Endodermal cell (in vitro differentiated cells): ENCODE measurements at places on chromosomes 5 and 9. TPM values are rescaled to one million over a fixed set of nuclear protein-coding genes. Genes with fewer than 3 reads are reported as not detected.

FBLL1 gene
- 0.60 to 1.1 TPM (median 0.63 TPM) in 3 replicates for total RNA-seq

PCDHGB2 gene
- total RNA-seq = 1.6 to 2.1 TPM (median 2.1 TPM) in 3 replicates

SEPTIN8 gene
- 40.5 and 49.0 TPM in 2 replicates for total RNA-seq

IL17B gene
- total RNA-seq = not detected in 3 replicates

F12 gene
- total RNA-seq = 0.88 and 0.95 TPM in 2 replicates

OBP2A gene
- not detected in 2 replicates for total RNA-seq

ACTBL2 gene
- not detected in 2 replicates for total RNA-seq

PRR16 gene
- 0.64 to 1.1 TPM (median 1.1 TPM) in 3 replicates for total RNA-seq

- peak; percentile 99 for DNase-seq
- peaks cover 73% of the 10 kb centered on the region for H3K27me3 ChIP-seq
- no peaks in the 10 kb centered on the region for H3K36me3 ChIP-seq
- no peaks in the 10 kb centered on the region for H3K4me1 ChIP-seq
- H3K27ac ChIP-seq = no peak within 1 kb of the TSS
- H3K4me3 ChIP-seq = peak within 1 kb of the TSS; percentile 77
These were observed at the start of gene STC2 for GRCh38 chr5:173327948-173328843. Gene STC2, minus strand, starts transcription at chr5:173328414. Its CDS starts 221 bp downstream, at chr5:173328193.

DNA sequence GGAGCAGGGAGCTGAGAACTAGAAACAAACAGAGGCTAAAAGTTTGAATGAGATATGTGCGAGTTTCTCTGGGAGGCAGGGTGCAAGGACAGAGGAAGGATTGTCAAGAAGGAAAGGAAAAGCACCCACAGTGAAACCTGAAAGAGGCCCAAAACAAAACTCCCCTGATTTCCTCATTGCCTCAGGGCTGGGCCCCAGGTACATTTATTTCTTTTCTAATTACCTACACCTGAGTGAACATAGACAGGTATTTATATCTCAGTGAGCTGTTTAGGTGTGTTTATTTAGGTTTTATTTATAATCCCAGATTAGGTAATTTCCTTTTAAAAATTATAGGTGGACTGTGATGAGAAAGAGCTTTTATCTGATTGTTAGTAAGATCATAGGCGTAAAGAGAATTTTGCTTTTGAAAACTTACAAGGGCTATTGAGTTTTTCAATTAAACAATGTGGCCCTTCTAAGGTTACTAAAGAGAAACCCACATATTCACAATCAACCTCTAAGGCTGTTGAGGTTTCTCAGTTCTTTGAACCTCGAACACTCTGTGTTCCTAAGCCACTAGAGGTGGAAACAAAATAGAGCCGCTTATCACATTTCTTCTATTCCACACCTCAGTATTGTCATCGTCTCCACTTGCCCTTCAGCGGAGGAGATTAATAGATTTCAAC is 344.8 kb downstream of the ZNF608 start:
- no peak overlapping the region for H3K27ac ChIP-seq
- H3K36me3 ChIP-seq = no peaks in the 10 kb centered on the region
- H3K4me1 ChIP-seq = peaks cover 10% of the 10 kb centered on the region

DNA sequence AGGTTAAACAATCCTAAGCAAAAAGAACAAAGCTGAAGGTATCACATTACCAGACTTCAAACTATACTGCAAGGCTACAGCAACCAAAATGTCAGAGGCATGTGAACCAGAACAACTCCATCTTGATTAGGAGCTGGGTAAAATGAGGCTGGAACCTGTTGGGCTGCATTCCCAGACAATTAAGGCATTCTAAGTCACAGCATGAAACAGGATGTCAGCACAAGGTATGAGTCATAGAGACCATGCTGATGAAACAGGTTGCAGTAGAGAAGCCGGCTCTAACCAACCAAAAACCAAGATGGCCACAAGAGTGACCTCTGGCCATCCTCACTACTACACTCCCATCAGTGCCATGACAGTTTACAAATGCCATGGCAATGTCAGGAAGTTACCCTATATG is 252.0 kb downstream of the RASEF start:
- peaks cover 7% of the 10 kb centered on the region for H3K4me1 ChIP-seq
- H3K4me3 ChIP-seq = no peak overlapping the region
- H3K27ac ChIP-seq = no peak overlapping the region
- H3K36me3 ChIP-seq = no peaks in the 10 kb centered on the region
- no peaks in the 10 kb centered on the region for H3K27me3 ChIP-seq
- DNase-seq = peak; percentile 82

GRCh38 chr5:8633259-8633658 is 764.3 kb downstream of the MTRR start:
- peak overlapping the region; percentile 36 for H3K27ac ChIP-seq
- no peaks in the 10 kb centered on the region for H3K4me1 ChIP-seq
- H3K36me3 ChIP-seq = no peaks in the 10 kb centered on the region
- H3K27me3 ChIP-seq = no peaks in the 10 kb centered on the region
- peak overlapping the region; percentile 0 for H3K4me3 ChIP-seq

- no peaks in the 10 kb centered on the region for H3K27me3 ChIP-seq
- H3K27ac ChIP-seq = no peak overlapping the region
- no peak for DNase-seq
- peak overlapping the region; percentile 45 for H3K4me3 ChIP-seq
- H3K4me1 ChIP-seq = peaks cover 6% of the 10 kb centered on the region
These were observed 3.7 kb downstream of the RECK start for GRCh38 chr9:36040271-36040925.

DNA sequence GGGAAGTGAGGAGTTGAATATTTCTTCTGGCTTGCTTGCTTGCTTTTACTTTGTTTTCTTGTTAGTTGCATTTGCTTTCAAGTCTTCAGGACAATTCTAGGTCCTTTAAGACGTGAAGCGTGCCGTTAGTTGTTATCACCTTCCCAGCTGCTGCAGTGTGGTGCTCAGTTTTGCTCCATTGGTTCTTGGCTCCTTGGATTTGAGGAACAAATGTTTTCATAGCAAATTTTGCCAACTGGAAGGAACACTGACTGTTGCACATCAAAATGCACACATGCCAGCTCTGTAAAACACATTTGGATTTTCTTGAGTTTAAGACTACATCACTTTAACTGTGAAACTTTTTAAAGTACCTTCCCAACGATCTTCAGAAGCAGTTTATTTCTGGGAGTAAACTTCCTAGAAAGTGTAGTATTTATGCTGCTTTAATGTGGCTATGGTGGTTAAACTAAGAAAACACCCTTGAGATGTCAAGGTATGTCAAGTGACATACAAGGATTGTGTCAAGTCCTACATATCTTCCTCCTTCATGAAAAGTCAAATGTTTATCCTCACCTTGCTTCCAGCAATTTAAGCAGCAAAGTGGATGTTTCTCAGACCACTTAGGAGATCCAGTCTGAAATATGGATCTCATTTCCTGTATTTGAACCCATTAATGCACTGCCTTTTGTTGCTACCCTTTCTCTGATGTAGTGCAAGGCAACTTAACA is 24.9 kb downstream of the MOCS2 start:
- no peak for DNase-seq
- H3K27ac ChIP-seq = no peak overlapping the region
- no peaks in the 10 kb centered on the region for H3K36me3 ChIP-seq
- H3K4me1 ChIP-seq = no peaks in the 10 kb centered on the region
- H3K27me3 ChIP-seq = no peaks in the 10 kb centered on the region
- no peak overlapping the region for H3K4me3 ChIP-seq

DNA sequence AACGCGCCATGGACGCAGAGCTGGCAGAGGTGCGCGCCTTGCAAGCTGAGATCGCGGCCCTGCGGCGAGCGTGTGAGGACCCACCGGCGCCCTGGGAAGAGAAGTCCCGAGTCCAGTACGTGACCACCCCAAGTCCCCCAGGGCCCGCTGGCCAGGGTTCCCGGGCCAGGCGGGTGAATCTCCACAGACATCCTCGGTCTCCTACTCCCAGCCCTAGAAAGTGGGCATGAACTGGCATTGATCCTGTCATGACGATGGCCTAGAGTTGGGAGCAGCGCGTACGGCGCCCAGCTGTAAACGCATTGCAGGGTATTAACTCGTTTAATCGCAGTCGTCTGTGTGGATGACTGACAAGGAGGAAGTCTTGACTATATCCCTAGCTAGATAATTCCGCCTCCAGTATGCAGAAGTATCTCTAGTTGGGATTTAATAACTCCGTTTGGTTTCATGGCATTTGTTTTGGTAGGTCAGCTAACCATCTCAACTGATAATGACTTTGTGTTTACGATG is 293 bp downstream of the CENPP start:
- H3K27me3 ChIP-seq = no peaks in the 10 kb centered on the region
- H3K4me3 ChIP-seq = peak overlapping the region; percentile 97
- no peaks in the 10 kb centered on the region for H3K4me1 ChIP-seq
- DNase-seq = no peak

DNA sequence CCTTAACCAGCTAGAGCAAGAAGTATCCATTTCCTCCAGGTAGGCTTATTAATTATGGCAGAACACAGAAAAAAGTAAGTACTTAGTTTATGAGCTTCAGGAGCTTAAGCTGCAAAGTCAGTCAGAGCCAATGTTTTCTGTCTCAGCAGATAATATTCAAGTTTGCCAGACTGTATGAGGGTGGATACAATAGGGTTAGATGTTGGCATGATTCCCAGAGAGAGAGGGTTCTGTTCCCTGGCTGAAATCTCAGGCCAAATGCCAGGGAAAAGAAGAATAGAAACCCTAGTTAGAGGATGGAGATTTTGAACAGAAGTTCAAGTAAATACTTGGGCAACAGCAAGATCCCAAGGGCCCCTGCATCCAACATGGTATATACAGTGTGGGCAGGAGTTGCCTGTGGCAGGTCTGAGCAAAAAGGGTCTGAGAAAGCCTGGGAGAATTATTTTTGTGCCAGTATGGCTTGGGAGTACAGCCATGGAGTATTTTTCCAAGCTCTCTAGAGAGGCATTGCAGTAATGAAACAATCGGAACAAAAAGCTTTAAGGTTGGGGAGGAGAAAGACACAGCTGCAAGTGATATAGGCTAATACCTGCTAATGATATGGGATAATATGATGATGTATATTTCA is 31.0 kb upstream of the ISOC1 start:
- H3K27ac ChIP-seq = no peak overlapping the region
- H3K27me3 ChIP-seq = peaks cover 16% of the 10 kb centered on the region
- no peak for DNase-seq
- H3K4me1 ChIP-seq = peaks cover 7% of the 10 kb centered on the region
- no peaks in the 10 kb centered on the region for H3K36me3 ChIP-seq

- H3K36me3 ChIP-seq = no peaks in the 10 kb centered on the region
- no peak for DNase-seq
- no peak overlapping the region for H3K27ac ChIP-seq
- peaks cover 9% of the 10 kb centered on the region for H3K4me1 ChIP-seq
- H3K4me3 ChIP-seq = no peak overlapping the region
These were observed 264.7 kb downstream of the TRIM32 start for GRCh38 chr9:116951588-116952435.

DNA sequence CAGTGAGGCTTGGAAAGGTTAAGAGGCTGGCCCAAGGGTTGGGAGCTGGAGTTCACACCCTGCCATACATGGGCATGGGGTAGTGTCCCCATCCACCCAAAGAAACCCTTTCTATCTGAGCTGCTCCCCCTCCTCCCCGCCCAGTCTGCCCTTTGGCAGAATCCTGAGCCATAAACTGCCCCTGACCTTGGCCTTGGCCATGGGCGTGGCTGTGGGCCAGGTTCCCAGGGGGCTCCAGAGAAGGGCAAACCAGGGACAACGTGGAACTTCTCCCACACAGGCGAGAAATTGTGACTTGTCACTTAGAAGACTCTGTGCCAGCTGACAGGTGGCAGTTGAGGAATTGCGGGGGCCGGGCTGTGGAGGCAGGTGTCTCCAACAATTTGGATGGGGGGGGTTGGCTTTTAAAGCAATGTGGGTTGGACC is 4.8 kb downstream of the FAM78A start:
- H3K36me3 ChIP-seq = no peaks in the 10 kb centered on the region
- peaks cover 12% of the 10 kb centered on the region for H3K27me3 ChIP-seq
- no peak for DNase-seq
- H3K4me3 ChIP-seq = no peak overlapping the region

DNA sequence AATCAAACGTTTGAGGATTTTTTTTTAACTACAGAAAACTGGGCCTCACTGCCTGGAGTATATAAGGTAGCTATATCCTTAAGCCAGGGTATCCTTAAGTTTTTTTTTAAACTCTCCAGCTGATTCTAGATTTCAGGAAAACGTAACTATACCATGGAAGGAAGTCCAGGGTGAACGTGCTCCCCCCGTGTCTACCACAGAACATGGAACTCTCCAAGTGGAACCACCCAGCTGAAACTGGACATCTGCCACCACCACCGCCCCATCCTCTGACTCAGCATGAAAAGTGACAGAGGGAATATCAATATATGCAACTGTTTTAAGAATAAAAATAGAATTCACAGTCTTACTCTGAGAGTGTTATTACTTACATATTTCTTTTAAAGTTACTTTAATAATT is 61.3 kb downstream of the DROSHA start:
- H3K4me3 ChIP-seq = no peak overlapping the region
- DNase-seq = no peak
- no peak overlapping the region for H3K27ac ChIP-seq
- H3K4me1 ChIP-seq = no peaks in the 10 kb centered on the region
- no peaks in the 10 kb centered on the region for H3K27me3 ChIP-seq

DNA sequence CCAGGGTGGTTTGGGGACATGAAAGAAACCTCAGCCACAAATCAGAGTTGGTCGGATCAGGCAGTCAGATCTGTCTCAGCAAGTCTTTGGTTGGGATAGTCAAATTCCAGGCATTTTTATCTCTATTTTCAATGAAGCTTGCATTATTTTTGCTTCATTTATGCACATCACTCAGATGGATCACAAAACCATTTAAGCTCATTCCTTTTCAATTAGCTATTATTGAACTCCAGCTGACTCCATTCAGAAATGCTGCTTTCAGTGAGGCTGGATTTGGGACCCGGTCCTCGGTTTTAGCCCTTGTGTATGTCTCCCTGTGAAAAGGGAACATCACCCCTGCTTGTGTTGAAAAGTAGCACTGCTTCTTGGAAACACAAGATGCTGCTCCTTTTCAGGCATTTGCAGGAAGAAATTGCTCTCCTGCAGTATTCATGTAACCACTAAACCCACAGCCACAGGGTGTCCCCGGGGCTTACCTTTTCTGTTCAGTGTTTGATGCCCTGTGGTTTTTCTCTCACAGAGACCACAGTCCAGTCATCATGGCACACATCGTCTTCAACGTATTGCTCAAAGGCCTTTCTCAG is 232.9 kb downstream of the NFIB start:
- peaks cover 2% of the 10 kb centered on the region for H3K4me1 ChIP-seq
- DNase-seq = no peak
- no peaks in the 10 kb centered on the region for H3K27me3 ChIP-seq

DNA sequence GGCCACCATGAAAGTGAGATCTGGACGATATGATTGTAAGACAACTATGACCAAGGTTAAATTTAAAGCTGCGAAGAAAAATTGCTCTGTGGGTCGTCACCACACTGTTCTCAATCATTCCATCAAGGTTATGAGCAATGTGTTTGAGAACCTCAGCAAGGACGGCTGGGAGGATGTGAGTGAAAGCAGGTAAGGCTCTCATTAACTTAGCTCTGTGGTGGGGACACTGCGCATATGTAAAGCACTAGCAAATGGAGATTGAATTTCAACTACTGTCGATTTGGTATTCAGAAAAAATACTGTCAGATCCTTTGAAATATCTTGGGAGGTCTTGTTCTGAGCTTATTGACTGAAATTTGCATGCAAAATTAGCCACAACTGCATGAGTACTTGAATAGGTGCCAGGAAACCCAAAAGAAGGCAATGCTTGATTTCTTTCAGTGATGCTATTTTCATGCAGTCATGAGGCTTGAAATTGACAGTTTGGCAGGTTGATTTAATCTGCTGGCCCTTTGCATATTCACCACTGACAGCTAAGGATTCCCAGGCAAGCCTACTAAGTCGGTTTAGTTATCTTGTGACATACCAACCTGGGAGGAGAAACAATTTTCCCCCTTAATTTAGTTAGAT is 183.9 kb upstream of the SH3GL2 start:
- H3K4me3 ChIP-seq = no peak overlapping the region
- no peak overlapping the region for H3K27ac ChIP-seq
- DNase-seq = no peak
- H3K27me3 ChIP-seq = no peaks in the 10 kb centered on the region
